ENCODE measurements at places on chromosomes 6 and 20.

DNA sequence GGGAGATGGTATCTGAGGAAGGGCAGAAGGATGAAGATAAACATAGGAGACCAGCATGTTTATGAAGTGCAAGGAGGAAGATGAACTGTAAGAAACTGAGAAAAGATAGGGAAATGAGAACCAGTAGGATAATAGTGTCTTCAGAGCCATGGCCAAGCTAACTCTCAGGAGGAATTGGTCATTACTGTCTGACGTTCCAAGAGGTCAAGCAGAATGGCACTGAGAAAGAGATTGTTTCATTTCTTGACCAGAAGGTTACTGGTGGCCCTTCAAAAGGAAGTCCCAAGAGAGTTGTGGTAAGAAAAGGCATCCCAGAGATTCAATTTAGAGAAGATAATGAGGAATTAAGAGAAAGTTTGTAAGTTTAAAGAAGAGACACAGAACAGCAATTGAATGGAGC lies 47.5 kb downstream of the EYA4 start:
- no peak for DNase-seq

DNA sequence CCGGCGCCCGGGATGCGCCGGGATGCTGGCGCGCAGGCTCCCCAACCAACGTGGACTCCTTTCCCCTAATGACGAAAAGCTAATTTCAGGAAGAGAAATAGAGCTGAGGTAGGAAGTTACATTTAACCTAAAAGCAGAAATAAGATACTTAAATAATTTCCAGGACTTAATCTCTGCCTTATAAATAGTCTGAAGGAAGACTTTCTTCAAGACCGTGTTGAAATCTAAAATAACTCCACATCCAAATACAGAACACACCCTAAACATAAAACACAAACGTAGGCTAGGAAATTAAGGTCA lies 1.3 kb downstream of the ASF1A start:
- no peak for DNase-seq

- no peak for DNase-seq
Measured at GRCh38 chr6:21958428-21958827, 338.4 kb downstream of the PRL start.

DNA sequence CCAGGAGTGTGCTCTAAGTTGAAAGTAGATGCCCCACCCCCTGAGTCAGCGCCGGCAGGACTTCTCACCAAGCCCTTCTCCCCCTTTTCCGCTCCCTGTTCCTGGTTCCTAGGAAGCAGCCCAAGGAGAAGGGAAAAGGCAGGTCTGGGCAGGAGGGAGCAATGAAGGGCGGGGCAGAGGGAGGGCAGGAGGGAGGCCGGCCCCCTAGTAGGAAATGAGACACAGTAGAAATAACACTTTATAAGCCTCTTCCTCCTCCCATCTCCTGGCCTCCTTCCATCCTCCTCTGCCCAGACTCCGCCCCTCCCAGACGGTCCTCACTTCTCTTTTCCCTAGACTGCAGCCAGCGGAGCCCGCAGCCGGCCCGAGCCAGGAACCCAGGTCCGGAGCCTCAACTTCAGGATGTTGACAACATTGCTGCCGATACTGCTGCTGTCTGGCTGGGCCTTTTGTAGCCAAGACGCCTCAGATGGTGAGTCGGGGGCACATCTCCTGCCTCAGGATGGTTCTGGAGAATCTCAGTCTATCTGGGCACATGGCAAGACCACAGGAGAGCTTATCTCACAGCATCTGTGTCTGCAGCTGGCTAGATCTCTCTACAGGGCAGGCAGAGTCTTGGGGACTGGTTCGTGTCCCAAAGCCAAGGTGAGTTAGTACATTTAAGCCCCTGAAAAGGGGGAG lies at the start of gene PROCR:
TSS of gene PROCR (plus strand) at position 320 of the 681 bp plus-strand sequence. CDS start at position 403, 83 bp downstream.
- DNase-seq: no peak

DNA sequence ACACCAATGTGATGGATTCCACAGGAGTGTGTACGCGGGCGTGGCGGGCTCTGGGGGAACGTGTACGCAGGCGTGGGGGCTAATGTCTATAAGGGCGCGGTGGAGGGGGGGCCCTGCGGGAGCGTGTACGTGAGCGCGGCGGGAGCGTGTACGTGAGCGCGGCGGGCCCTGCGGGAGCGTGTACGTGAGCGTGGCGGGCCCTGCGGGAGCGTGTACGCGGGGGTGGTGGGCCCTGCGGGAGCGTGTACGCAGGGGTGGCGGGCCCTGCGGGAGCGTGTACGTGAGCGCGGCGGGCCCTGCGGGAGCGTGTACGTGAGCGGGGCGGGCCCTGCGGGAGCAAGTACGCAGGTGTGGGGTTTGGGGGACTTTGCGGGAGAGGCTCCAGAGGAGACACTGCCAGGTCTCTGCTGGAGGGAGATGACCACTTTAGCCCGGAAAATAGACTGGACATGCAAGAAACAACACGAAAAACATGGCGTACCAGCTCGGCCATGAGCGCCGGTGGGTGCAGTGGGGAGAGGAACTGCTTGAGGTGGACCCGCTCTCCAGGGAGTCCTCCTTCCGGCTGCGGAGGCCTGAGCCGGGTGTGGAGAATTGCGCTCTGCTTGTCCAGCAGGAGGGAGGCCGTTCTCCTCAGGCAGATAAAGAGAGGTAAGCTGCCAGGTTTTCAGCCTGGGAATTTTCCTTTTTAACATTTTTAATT lies 27.8 kb upstream of the SMOC2 start:
- no peak for DNase-seq

- DNase-seq: no peak
Measured at GRCh38 chr6:145588981-145589380, 146.3 kb downstream of the EPM2A start.

DNA sequence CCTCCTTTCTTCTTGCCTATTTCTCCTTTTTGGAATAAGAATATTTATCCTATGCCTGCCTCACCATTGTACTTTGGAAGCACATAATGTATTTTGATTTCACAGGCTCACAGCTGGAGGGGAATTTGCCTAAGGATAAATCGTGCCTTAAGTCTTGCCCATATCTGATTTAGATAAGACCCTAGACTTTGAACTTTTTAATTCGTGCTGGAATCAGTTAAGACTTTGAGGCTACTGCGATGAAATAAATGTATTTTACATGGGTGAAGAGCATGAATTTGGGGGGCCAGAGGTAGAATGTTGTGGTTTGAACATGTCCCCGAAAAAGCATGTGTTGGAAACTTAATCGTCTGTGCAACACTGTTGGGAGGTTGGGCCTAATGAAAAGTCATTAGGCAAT lies 648.8 kb downstream of the EPHA7 start:
- no peak for DNase-seq

GRCh38 chr6:148445116-148445515 lies 102.5 kb downstream of the SASH1 start:
- DNase-seq: no peak

Measured in activated T-cell treated with anti-CD3 and anti-CD28 coated beads for 24 hours (primary cell).